Thymus (tissue), 14 donors: ENCODE measurements at places on chromosomes 7 and 10.

- DNase-seq, result no peak
Observed at GRCh38 chr7:130152493-130153210, 52.6 kb downstream of the TMEM209 start.

DNA sequence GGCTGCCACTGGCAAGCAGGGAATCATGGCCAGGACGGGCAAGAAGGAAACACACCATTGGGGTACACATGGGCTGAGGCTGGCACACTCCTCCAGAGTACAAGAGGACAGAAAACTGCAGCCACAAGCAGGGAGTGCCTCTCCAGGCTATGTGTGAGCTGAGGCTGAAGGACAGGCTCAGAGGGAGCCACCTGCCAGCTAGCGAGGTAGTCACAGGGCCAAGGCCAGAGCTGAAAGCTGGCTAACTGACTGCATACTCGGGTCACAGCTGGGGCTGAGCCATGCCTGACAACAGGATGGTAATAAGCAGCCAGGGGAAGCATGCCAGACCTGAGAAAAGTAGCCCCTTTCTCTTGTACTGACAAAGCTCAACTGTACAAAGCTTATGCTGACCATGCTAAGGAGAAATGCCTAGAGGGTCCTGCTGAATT, 52.0 kb downstream of the KIF5B start:
- DNase-seq, result no peak

DNA sequence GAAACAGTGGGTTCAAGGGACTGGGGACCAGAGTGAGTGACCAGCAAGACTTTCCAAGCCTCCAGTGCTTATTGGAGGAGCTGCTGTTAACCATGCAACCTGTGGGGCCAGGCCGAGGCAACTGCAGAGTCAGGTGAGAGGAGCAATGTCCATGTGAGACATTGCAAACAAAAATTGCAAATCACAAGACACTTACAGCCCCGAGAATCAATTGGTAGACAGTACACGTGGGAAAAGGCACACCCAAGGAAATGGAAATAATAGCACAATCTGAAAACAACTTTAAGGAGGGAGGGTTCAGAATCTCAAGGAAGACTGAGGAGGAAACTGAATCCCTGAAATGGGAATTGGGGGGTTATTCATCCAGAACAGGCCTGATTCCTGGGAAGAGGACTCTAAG, 72.6 kb downstream of the GLRX3 start:
- no peak for DNase-seq

DNA sequence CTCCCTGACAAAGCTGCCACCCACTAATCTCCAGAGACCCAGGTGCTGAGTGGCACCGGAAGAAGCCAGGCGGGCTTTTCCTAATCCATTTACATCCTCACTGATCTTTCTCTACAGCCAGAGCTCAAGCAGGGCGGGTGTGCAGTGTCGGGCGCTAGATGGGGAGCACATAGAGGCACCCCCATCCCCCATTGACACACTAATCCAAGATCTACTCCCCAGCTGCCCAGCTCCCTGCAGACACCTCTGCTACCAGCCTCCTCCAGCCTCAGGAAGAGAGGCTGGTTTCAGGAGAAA, 22.2 kb downstream of the FRMPD2 start:
- DNase-seq, result no peak

DNA sequence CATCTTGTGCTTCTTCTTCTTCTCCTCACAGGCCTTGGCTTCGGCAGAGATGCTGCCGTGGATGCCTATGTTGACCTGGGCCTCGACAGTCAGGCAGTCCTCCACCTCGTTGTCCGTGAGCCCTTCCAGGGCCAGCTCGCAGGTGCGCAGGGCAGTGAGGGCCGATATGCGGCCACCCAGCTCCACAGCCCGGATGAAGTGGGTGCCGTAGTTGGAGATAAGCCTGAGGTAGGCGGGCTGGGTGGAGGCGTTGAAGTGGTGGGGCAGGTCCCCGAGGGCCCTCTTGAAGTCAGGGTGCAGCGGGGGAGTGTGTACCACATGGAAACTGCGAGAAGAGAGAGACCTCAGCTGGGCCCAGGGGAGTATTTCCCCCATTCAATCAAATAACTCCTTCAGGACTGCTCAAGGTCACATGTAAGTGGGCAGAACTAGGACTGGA, 3.7 kb downstream of the PRF1 start:
- no peak for DNase-seq
